ENCODE measurements at places on chromosomes 16 and 17. TPM values are rescaled to one million over a fixed set of nuclear protein-coding genes. Genes with fewer than 3 reads are reported as not detected.

RRAD gene
- 1.1 TPM for total RNA-seq

CMTM2 gene
- total RNA-seq = not detected

DNA sequence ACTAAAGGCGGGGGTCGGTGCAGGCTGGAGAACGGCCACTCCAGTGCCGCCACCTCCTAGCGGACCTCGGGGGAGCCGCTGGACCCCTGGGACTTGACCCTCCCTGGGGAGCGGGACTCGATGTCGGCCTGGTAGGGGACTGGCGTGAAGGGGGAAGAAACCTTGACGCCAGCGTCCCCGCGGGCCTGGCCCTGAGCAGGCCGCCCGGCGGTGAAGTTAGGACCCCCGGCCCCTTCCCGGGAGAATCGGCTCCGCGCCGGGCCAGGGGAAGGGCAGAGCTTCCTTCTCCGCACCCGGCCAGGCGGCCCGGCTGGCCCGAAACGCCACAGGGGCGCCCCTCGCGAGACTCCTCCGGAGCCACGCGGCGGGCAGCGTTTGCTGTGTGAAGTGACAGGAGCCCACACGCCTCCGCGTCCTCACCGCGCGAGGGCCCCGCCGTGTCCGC is 389 bp downstream of the DUS1L start:
- DNase-seq = no peak

DNA sequence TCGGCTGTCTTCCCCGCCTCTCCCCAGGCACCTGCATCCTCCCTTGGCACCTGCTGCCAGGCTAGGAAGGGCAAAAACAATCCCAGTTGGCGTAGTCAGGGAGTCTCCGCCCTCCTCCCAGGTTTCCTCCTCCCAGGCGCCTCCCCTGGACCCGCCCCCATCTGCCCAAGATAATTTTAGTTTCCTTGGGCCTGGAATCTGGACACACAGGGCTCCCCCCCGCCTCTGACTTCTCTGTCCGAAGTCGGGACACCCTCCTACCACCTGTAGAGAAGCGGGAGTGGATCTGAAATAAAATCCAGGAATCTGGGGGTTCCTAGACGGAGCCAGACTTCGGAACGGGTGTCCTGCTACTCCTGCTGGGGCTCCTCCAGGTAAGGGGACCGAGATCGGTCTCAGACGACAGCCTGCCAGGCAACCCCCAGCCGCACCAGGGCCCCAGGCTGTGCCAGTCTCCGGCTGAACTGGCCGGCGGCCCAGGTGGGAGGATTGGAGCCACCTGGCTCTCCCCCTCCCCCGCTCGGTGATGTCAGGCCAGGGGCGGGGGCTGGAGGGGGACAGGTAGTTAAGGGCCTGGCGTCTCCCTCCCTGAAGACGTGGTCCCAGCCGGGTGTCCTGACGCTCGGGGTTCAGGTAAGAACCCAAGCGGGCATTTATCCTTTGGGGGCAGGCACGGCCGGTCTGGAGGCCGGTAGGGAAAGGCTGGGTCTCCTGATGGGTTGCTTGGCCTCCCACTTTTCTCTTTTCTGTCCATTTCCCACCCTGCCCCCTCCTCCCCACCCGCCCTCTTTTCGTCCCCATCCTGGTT is at the start of gene GRB7:
TSS of gene GRB7 (plus strand) at position 179 of the 808 bp plus-strand sequence. CDS start 4,364 bp downstream, outside the sequence.
- peak; percentile 88 for DNase-seq

DNA sequence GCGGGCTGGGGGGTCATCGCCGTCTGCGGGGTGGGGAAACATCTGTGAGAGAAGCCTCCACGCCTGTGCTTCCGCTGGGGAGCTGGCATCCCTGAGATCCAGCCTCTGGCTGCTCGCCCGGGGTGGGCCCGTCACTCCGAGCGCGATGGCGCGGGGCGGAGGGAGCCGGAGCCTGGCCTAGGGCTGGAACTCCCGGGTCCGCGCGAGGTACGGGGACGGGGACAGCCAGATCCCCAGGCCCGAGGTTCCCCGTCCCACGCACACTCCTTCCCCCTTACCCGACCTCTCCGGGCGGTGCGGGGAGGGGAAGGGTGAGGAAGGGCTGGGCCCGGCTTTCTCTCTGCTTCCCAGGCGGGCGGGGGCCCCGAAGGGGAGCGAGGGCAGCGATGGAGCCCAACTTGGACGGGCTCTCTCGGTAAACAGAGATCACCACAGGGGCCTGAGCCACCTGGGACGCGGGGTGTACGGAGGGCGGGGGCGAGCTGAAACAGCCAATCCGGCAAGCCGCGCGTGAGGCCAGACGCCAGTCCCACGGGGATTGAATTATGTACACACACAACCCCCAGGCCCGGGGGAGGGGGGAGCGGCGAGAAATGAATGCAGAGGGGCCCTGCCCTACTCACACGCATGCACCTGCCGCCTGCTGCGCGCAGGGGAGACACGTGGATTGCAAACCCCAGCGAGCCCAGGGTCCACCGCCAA is at the start of gene SLC16A11:
TSS of gene SLC16A11 (minus strand) at position 596 of the 702 bp plus-strand sequence. CDS start at position 17, 579 bp downstream.
- DNase-seq = peak; percentile 41

GRCh38 chr16:86221085-86221484 is 289.2 kb upstream of the FOXF1 start:
- DNase-seq = no peak

GRCh38 chr16:73205153-73205886 is 157.4 kb upstream of the ZFHX3 start:
- peak; percentile 44 for DNase-seq

GRCh38 chr17:52306314-52306713 is 147.8 kb upstream of the CA10 start:
- DNase-seq = no peak

- DNase-seq = no peak
Measured at GRCh38 chr17:31780483-31780882, 78.6 kb downstream of the COPRS start.

GRCh38 chr17:72189768-72190593 is 69.2 kb downstream of the SOX9 start:
- no peak for DNase-seq

- DNase-seq = no peak
Measured at GRCh38 chr17:63278728-63279442, 167.2 kb downstream of the CYB561 start.

Measured in Caco-2 (cell line).